Activated CD8-positive, alpha-beta memory T cell treated with anti-CD3 and anti-CD28 coated beads for 4 hours (primary cell): ENCODE measurements at places on chromosomes 5 and 9.
A peak's percentile ranks its signal among the peaks of the same experiment; 100 is the strongest.

GRCh38 chr5:172630482-172630881, 10.6 kb upstream of the NEURL1B start:
- DNase-seq: no peak

DNA sequence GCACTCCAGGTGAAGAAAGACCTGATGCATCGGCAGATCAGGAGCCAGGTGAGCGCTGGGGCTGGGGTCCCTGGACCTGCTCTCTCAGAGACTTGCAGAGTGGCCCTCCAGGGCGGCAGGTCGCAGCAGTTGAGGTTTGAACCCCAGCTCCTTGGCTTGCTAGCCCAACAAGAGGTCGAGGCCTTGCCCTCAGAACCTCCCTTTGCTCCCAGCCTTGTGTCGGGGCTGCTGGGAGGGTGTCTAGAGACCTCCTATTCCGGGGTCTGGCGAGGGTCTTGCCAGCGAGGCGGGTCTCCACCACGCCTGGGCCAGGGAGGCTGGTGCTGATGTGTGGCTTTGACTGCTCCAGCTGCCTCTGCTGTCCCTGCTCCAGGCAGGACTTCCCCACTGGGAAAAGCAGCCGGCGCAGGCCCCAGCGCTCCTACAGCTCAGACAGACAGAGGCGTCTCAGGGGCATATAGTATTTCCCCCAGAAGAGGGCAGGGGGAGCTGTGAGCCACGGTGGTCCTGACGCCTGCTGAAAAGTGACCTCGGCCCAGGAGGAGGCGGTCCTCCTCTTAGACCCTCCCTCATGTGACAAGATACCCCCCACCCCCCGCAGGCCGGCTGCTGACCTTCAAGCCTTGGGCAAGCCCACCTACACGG, 38.3 kb downstream of the LRSAM1 start:
- no peak for DNase-seq

- DNase-seq: peak; percentile 53
Observed at GRCh38 chr5:170338933-170339779, 41.6 kb upstream of the LCP2 start.

DNA sequence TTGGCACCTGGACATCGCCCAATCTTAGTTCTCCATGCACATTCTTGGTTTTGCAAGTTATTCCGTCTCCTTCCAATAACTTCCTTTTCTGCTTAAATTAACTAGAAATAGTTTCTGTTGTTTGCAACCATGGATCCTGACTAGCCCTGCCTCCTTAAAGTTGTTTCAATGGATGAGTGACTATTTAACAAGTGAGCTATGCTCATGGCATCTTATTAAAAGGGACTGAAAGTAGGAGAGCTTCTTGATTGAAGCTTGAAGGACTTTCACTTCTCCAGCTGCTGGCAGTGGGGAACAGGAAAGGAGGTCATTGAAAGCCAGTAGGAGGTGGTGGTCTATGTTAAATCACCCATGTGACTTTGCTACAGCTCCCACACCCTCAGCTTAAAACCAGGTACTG, 466.8 kb downstream of the ARHGEF28 start:
- DNase-seq: no peak

DNA sequence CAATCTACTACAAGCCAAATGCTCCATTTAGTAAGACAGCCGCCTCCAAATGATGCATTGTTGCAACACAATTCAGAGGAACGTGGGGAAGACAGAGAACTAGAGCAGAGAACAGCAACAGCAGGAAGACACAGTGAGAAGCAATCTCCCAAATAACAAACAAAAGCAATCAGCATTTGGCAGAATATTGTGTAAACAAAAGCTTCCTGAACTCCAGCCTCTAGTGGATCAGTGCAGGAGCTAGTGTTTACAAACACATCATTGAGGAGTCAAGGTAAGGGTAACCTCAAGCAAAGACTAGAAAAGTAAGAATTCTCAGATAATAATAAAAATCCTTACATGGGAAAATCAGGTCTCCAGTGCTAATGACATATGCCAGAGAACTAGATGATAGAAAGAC, 20.6 kb downstream of the FST start:
- DNase-seq: no peak

DNA sequence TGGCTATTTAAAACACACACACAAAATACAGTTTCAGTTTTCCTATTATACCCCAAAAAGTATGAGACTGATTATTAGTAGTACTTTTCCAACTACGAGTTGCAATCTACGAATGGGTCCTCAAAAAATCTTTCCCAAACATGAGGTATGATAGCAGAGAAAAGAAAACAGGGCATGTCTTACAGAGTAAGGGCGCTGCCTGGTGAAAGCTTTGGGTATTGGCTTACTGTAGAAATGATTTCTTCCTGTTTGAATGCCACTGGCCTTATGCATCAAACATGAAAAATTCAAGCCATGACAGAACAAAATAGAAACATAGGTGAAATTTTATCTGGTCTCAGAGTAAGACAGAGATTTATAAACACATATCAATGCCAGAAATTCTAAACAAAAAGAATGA, 448.0 kb downstream of the SPOCK1 start:
- DNase-seq: no peak

GRCh38 chr5:114055318-114056184, 306.3 kb upstream of the KCNN2 start:
- DNase-seq: no peak

DNA sequence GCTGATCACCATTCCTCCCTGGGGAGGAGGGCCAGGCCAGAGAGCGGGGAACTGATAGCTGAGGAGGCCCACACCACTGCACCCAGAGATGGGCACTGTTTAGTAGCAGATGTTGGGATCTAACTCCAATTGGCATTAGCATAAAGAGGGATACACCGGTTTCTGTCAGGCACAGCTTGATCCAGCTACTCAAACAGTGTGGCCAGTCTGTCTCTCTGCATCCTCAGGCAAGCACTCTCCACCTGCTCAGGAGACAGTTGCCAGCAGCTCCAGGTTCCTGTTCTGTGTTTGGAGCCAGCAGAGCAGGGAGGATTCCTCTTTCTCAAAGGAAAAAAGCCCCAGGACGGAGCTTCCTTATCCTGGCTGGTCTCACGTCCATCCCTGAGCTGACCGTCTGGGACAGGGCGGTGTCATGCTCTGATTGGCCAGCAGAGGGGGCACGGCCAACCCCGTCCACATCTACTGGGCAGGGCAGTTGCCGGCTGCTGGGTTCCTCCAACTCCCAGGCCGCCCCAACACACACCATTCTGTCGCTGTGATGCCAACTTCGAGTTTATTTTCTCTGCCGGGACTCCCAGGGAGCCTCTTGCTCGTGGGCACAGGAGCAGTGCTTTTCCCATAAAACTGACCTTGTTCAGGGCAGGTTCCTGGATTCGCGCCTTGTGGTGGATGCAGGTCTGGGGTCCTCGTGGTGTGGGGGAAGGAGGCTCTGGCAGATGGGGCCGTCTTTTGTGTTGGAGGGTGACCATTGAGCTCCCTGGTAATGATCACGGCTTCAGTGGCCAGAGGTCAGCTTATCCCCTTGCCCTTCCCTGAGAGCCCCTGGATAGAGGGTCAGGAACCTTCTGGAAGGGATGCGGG, 47.9 kb downstream of the COL5A1 start:
- DNase-seq: no peak

- DNase-seq: no peak
Observed at GRCh38 chr9:7210854-7211637, 453.3 kb downstream of the KDM4C start.

DNA sequence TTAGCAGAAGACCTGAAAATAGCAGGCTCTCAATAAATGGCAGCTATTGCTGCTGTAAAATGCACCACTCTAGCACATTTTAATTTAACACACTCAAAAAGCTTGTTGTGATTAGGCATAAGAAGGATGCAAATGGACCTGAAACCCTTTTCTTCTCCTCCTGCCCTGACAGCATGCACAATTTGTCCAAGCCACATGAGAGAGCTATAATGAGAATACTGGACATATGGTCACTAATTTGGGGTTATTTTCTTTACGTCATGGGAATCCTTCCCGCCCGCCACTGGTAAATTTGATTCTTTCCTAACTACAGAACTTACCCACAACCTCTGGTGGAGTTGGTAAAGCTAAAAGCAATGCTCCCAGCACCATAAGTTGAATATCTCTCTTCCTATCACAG, 62.1 kb downstream of the TRIM32 start:
- no peak for DNase-seq

DNA sequence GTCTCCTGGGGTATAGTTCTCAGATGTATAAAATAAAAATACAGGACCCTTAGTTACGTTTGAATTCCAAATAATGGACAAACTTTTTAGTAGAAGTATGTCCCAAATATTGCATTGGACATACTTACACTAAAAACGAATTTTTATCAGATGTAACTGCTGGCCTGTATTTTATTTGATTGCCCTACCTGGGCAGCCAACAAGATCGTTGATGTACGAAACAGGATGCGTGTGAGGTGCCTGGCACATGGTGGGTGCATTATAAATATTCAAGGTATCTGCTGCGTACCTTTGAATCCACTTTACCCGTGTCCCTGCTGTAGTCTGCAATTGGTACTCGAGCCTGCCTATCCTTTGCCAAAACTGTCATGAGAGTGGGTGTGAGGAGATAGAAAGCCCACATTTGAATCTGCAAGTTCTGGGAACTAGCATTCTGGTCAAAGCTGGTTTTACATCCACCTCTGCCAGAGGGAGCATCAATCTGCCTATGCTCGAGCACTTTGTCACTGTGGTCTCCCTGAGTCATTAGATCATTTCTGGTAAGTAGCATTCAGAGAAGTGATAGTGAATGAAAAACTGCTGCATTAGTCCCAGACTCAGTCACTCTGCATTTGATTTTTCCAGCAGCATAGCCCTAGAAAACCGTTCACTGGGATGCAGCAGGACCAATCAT, 133.7 kb upstream of the IQGAP2 start:
- no peak for DNase-seq

- no peak for DNase-seq
Observed at GRCh38 chr5:171318026-171318425, 9.0 kb downstream of the TLX3 start.

- DNase-seq: no peak
Observed at GRCh38 chr9:91207397-91207728, 154.4 kb downstream of the AUH start.

- DNase-seq: no peak
Observed at GRCh38 chr5:30928956-30929355, 264.5 kb upstream of the CDH6 start.

DNA sequence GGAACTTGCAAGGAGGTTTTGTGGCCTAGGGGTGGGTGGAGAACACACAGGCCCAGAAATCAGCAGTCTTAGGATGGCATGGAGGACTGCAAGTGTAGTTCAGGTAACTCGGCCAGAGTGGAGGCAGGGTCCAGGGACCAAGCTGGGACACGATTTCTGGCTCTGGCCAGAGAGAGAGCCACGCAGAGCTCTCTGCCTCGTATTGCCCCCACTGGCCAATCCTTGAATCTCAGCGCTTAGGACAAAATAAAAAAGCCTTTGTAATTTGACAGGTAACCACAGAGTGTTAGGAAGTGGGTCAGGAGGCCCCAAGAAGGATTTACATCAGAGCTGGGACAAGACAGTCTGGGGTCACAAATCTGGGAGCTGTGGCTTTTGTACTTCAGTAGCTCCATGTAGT, 11.7 kb downstream of the MAP3K1 start:
- no peak for DNase-seq

- DNase-seq: no peak
Observed at GRCh38 chr5:98474216-98474615, 299.2 kb upstream of the RGMB start.

- no peak for DNase-seq
Observed at GRCh38 chr9:3012842-3013241, 168.9 kb upstream of the PUM3 start.
